NCI-H2029 treated with DMSO at 0.1 percent for 48 hours (cell line): ENCODE measurements at places on chromosomes 1 and 21.
A peak's percentile ranks its signal among the peaks of the same experiment; 100 is the strongest.

DNA sequence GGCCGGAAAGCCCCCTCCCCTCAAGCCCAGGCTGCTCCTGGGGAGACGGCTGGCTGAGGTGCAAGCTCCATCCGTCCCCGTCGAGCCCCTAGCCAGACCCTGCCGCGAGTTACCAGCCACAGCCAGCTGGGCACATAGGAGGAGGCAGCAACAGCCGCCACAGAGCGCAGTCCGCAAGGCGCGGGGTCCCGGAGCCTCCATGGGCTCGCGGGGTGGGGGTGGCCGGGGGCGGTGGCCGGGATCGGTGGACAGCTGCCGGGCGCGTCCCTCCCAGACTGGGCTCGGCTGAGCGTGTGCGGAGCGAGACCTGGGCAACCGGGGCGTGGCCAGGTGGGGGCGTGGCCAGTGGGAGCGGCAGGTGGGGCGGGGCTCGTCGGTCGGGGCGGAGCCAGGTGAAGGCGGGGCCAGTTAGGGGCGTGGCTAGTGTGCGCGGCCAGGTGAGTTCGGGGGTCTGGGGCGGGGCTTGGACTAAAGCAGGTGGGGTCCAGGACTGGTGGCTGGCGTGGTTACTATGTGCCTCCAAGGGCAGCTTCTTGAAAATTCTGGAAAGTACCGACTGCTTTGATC, at the start of gene CD164L2:
Gene CD164L2 (minus strand): TSS at position 295 of the 567 bp plus-strand sequence. CDS start 94 bp downstream, at position 201.
- peak; percentile 32 for DNase-seq

GRCh38 chr1:106233511-106233910, 823.0 kb upstream of the PRMT6 start:
- peak; percentile 76 for DNase-seq

- no peak for DNase-seq
Measured at GRCh38 chr1:40409467-40409866, 35.9 kb downstream of the SMAP2 start.

- no peak for DNase-seq
Measured at GRCh38 chr1:31380181-31380580, 7.3 kb upstream of the FABP3 start.

DNA sequence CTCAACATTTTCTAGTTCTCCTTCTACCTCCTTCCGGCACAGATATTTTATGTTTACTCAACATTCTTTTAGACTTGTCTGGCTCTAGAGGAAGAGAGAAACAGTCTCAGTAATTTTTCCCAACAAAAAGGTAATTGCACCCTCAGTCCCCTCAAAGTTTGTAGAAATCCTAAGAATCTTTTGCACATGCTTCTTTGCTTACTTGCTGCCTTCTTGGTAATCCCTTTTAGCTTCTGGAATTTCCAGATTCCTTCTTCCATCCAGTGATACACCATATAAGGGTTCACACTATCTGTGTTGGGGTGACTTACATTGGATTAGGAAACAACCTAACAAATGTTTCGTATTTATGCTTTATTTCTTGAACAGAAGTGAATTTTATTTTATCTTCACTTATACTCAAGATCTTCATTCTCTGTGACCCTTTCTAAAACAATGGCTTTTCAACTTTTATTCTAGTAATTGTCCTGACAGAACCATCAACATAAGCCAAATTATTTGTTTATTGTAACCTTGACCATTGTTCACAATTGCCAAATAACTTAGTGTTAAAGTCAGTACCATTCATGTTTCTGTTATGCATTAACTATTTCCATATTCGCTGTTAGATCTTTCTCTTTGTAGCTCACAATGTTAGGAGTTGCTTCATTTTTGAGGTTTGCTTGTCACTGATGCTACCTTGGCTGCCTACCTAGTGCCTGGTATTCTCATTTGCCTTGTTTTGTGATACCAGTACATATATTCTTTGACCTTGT, 238.1 kb downstream of the HMCN1 start:
- DNase-seq, result no peak

- DNase-seq, result no peak
Measured at GRCh38 chr21:36879827-36880226, 86.6 kb downstream of the HLCS start.

DNA sequence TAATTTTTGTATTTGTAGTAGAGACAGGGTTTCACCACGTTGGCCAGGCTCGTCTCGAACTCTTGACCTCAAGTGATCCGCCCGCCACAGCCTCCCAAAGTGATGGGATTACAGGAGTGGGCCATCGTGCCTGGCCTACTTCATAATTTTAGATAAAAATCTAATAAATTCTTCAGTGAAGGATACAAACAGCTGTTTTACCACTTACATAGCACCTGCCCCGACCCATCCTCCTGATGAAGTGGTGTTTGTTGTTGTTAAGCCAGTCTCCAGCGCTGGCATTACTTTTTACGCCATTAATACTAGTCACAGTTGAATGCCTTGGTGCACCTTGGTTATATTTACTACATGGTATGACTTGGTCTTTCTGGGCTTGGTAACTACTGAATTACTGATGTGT, 12.3 kb upstream of the RAP1GAP start:
- no peak for DNase-seq

GRCh38 chr1:164101802-164102201, 457.2 kb upstream of the PBX1 start:
- DNase-seq, result no peak

- DNase-seq, result no peak
Measured at GRCh38 chr1:192604979-192605620, 29.5 kb downstream of the RGS1 start.

GRCh38 chr1:23645338-23645737, 46.3 kb upstream of the RPL11 start:
- DNase-seq, result peak; percentile 56

GRCh38 chr1:181551249-181551648, 67.9 kb downstream of the CACNA1E start:
- no peak for DNase-seq

GRCh38 chr1:83499998-83500397, 498.9 kb downstream of the TTLL7 start:
- DNase-seq, result no peak

GRCh38 chr1:4002741-4003140, 102.7 kb upstream of the C1orf174 start:
- DNase-seq, result no peak

GRCh38 chr1:43835082-43836021, 98.2 kb upstream of the ARTN start:
- DNase-seq, result no peak

GRCh38 chr21:42705346-42705745, 51.9 kb downstream of the PDE9A start:
- DNase-seq, result no peak

DNA sequence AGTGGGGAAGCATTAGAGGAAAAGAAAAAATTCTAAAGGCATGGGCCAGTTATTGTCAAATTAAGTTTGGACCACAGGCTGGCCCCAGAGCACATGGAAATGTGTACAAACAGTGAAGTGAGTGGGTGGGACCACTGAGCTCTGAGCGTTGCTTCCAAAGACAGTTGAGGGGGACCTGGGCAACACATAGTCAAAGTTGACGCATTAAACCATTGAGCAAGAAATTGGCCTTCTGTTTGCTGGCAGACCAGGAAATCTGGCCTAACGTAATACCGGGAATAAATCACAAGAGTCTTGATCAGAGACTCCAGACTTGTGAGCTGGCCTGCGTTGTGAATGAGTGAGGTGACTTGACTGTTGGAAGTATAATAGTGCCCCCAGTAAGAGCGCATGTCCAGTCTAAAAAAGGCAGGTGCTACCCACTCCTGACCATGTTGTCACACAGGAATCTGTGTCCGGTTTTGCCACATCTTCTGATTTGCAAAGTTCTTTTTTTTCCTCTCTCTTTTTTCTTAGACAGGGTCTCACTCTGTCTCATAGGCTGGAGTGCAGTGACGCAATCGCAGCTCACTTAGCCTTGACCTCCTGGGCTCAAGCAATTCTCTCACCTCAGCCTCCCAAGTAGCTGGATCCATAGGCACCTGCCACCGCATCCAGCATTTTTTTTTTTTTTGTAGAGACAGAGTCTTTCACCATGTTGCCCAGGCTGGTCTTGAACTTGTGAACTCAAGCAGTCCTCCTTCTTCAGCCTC, 10.7 kb downstream of the EPHB2 start:
- no peak for DNase-seq
